Pancreas (tissue), 10 donors: ENCODE measurements at places on chromosomes 12 and 14.
A peak's percentile ranks its signal among the peaks of the same experiment; 100 is the strongest.

DNA sequence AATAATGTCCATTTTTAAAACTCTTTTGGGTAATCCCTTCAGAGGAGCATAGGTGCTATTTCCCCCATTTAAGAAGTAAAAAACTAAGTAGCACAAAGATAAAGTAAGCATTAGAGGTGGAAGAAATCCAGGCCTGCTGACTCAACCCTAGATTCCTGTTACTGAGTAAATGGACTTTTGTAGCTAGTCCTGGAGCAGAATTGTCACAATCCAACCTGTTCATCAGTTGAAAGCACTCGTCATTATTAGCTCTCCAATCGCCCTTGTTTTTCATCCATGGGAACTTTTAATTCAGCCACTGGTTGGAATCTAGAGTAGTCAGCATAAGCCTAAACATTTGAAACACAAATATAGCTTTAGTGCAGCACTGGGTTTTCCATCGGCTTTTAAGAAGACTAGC, 139.5 kb upstream of the AMIGO2 start:
- H3K36me3 ChIP-seq = no peaks in the 10 kb centered on the region
- H3K4me3 ChIP-seq = no peak overlapping the region
- no peaks in the 10 kb centered on the region for H3K27me3 ChIP-seq
- DNase-seq = no peak

DNA sequence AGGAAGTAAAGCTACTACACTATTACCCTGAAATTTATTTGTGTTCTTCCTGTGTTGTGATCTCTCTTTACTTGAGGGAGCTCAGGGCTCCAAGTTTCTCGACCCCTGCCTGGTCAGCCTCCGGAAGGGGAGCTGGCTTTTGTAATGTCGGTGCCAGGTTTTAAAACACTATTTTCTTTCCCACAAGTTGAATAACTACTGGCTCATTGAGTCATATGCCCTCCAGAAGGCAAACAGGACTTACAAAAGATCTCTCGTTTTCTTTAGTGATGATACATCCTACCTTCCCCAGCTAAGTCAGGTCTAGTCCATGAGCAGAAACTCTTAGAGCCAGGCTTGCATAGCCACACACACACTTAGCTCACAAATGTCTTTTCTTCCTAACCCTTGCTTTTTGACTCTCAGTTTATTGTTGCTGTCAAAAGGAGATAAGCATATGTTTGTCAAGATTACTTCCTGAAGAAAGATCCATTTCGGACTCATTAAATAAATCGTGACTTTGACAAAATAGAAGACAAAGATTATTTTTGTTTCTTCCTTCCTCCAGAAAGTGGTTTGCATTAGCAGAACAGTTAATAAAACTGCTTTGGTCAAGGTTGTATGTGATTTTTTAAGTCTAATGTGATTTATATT, 209.8 kb upstream of the FLRT2 start:
- H3K4me1 ChIP-seq = no peaks in the 10 kb centered on the region
- DNase-seq = no peak
- H3K36me3 ChIP-seq = no peaks in the 10 kb centered on the region
- H3K27me3 ChIP-seq = no peaks in the 10 kb centered on the region
- no peak overlapping the region for H3K27ac ChIP-seq
- H3K4me3 ChIP-seq = no peak overlapping the region

- no peaks in the 10 kb centered on the region for H3K36me3 ChIP-seq
- no peak for DNase-seq
- no peak overlapping the region for H3K27ac ChIP-seq
- H3K27me3 ChIP-seq = no peaks in the 10 kb centered on the region
- no peaks in the 10 kb centered on the region for H3K4me1 ChIP-seq
These were observed 216.4 kb downstream of the LRIG3 start for GRCh38 chr12:58703866-58704265.

DNA sequence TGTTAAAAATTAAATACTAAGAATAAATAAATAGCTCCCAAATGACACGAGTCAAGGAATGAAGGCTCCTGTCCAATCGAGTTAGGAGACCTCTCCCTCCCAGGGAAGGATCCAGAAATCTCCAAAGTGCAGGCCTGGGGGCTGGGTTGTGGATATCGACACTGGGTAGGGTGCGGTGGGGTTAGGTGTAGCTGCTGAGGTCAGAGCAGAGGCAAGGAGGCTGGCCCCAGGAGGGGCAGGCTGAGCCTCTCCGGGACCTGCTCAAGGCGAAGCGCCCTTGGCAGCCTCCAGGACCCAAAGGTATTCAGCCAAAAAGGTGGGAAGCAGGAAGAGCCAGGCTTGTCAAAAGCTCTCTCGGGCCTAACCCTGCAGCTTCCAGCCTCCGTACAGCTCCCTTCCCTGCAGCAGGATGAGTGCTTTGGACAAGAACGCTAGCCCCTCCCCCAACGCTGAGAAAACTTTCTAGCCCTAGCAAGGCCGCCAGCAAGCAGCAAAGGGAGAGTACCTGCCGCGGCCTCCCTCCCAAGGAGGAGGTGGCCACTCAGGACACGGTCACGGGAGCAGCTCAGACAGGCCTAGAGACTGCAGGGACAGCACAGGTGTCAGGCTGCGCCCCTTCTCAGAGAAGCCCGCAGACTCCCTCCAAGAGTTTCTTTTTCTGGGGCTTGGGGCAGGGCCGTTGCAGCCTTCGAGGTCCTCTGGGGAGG, 3.7 kb upstream of the PNMA1 start:
- H3K4me1 ChIP-seq = no peaks in the 10 kb centered on the region
- H3K4me3 ChIP-seq = no peak overlapping the region
- no peak overlapping the region for H3K27ac ChIP-seq
- DNase-seq = no peak

GRCh38 chr12:14768823-14769405, 34.4 kb downstream of the WBP11 start:
- peak overlapping the region; percentile 70 for H3K4me3 ChIP-seq
- no peaks in the 10 kb centered on the region for H3K36me3 ChIP-seq
- H3K27ac ChIP-seq = peak overlapping the region; percentile 95
- peaks cover 4% of the 10 kb centered on the region for H3K4me1 ChIP-seq

GRCh38 chr12:63981343-63981742, 136.8 kb downstream of the SRGAP1 start:
- no peak overlapping the region for H3K4me3 ChIP-seq
- H3K36me3 ChIP-seq = no peaks in the 10 kb centered on the region
- no peak for DNase-seq
- no peaks in the 10 kb centered on the region for H3K27me3 ChIP-seq
- no peaks in the 10 kb centered on the region for H3K4me1 ChIP-seq

- DNase-seq = no peak
- H3K27ac ChIP-seq = no peak overlapping the region
- H3K27me3 ChIP-seq = no peaks in the 10 kb centered on the region
- H3K4me3 ChIP-seq = no peak overlapping the region
These were observed 140.8 kb downstream of the PTCSC3 start for GRCh38 chr14:36035675-36036074.
